ENCODE measurements at places on chromosomes 11 and 22.

DNA sequence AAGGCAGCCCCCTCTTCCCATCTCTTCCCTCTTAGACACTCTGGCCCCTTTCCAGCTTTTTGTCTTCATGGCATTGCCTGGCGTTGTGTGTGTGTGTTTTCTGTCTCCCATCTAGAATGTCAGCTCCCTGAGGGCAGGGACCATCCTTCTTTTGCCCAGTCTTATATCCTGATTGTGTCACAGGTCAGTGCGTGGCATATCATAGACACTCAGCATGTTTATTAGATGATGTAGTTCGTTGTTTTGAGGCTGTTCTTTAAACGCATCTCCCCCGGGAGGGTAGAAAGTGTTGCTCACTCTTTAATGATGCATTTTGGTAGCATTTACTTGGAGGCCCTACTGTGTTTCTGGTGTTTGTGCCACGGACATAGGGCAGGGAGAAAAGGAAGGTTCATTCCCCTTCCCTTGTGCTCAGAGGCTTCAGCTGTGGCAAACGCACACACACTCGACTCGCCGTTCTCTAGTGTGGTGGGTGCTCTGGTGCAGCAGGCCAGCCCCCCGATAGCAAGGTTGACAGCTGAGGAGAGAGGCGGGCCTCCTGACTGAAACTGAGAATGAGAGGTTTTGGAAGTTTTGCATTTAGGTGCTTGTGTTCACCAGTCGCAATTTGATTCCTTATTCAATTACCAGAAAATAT is 60.2 kb downstream of the TNRC6B start:
- DNase-seq = peak; percentile 17

GRCh38 chr11:61851113-61851899 is 23.2 kb downstream of the FADS2 start:
- no peak for DNase-seq

GRCh38 chr11:64210301-64211020 is 3.9 kb downstream of the FERMT3 start:
- no peak for DNase-seq

GRCh38 chr22:35018995-35019394 is 47.0 kb upstream of the ISX start:
- DNase-seq = no peak

GRCh38 chr11:35247863-35248262 is 108.9 kb downstream of the CD44 start:
- no peak for DNase-seq

GRCh38 chr11:86869531-86869930 is 69.2 kb downstream of the PRSS23 start:
- no peak for DNase-seq

- no peak for DNase-seq
Measured at GRCh38 chr11:90770007-90770406, 547.2 kb upstream of the CHORDC1 start.

GRCh38 chr22:46587492-46588278 is 32.5 kb upstream of the GRAMD4 start:
- DNase-seq = no peak

GRCh38 chr22:30238661-30239487 is 7.7 kb downstream of the LIF start:
- DNase-seq = peak; percentile 81

DNA sequence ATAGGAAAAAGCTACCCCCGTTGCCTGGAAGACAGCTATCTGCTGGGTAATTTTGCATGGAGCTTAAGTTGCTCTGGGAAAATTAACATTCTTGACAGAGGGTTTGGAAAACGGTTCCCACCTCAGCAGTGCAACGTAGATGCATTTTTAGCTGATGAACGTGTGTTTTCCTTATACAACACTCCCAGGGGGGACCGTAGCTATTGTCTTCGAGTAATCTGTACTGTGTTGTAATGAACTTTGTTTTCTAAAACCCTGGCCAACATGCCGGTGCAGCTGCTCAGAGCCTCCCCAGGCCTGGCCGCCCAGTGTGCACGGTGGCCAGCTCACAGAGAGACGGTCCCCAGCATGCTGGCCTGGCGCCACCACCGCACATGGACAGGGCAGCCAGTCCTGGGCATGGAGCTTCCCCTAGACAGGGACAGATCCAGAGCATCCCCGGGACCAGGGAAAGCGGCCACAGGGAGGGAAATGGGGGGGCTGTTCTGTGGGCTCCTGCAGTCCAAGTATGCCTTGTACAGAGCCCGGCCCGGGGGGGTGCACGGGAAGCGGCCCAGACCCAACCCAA is 2.2 kb downstream of the TNNT3 start:
- DNase-seq = no peak

- DNase-seq = peak; percentile 33
Measured at GRCh38 chr11:22432291-22433093, 94.3 kb downstream of the SLC17A6 start.

GRCh38 chr11:74691755-74692154 is 39.5 kb downstream of the CHRDL2 start:
- no peak for DNase-seq

DNA sequence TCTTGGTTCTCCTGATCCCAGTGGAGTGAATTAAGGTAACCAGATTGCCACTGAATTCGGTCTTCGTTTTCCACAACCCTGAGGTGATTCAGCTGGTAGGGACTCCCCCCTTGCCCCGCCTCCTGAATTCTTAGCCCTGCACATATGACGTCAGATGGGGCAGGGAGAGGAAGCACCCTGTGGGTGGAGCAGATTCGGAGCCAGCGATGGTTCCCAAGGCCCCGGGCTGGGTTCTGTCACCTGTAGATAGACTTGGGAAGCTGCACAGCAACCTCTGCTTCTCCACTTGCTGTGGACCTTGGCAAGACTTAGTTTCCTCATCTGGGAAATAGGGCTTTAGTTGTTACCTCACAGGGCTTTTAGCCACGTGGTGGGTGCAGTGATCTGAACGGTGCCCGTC is 67.8 kb downstream of the CTTN start:
- no peak for DNase-seq

DNA sequence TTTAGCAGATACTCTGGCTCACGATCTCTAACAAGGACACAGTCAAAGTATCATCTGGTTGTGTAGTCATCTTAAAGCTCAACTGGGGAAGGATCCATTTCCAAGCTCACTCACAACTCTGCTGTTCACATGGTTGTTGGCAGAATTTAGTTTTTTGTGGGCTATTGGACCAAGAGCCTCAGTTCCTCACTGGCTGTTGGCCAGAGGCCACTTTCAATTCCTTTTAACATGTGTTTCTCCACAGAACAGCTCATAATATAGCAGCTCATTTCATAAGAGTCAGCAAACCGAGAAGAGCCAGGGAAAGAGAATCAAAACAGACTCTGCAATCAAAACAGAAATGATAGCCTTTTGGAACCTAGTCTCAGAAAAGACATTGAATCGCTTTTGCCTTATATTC is 22.6 kb downstream of the IZUMO1R start:
- no peak for DNase-seq

DNA sequence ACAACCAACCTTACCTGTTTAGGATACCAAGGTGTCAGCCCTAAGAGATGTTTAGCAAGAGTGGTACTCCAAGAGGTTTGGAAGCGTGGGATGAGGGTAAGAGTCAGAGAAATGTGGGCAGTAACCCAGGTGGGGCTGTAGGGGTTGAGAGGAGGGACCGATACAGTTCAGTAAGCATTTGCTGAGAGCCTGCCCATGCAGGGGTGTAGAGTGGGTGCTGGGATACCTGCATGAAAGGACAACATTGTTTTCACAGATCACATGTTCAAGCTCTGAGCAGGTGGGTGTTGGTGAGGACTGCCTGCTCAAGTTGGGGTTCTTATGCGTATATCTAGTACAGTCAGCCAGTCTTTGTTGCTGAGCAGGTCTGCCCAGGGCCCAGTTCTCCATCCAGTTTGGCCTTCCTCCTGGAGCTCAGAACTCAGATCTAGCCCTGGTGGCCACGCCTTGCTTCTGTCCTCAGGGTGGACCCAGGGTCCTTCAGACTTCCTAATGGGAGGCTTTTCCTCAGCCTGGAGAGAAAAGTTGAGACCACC is 14.8 kb downstream of the PPFIBP2 start:
- DNase-seq = no peak

- no peak for DNase-seq
Measured at GRCh38 chr22:49670456-49671330, 157.0 kb downstream of the BRD1 start.

GRCh38 chr11:61828629-61829407 is 718 bp downstream of the FADS2 start:
- no peak for DNase-seq

GRCh38 chr11:45678976-45679375 is 13.6 kb upstream of the CHST1 start:
- DNase-seq = no peak

- no peak for DNase-seq
Measured at GRCh38 chr11:9947231-9947864, 283.5 kb downstream of the SWAP70 start.

DNA sequence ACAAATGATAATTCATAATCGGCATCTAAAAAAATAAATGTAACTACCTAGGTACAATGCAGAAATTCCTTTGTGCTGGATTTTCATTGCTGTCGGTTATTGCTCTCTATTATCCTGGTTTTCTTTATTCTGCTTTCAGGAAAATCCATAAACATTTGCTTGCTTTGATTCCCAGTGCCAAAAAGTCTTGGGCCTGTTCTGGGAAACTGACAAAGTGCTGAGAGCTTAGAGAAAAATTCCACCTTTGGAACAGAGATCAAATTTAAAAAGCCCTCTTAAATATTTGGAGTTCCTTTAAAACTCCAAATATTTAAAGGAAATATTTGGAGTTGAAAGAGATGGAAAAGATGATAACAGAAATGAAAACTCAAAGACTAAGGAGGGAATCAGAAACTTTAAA is 87.3 kb upstream of the ZBED5 start:
- no peak for DNase-seq

DNA sequence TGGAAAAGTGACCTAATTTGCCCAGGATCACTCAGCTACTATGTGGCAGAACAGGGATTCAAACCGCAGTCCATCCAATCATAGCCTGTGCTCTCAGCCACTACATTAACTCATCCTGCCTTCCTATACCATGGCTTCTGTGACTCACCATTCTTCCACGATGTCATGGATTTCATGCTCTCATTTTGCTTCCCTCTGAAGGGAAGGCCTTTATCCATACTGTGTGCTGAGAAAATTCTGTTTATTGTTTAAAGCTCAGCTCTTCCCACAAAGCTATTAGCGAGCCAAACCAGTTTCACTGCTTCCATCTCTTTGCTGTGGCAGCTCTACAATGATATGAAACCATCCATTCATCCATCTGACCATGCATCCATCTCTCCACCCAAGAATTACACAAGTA is 289.9 kb downstream of the TENM4 start:
- no peak for DNase-seq

DNA sequence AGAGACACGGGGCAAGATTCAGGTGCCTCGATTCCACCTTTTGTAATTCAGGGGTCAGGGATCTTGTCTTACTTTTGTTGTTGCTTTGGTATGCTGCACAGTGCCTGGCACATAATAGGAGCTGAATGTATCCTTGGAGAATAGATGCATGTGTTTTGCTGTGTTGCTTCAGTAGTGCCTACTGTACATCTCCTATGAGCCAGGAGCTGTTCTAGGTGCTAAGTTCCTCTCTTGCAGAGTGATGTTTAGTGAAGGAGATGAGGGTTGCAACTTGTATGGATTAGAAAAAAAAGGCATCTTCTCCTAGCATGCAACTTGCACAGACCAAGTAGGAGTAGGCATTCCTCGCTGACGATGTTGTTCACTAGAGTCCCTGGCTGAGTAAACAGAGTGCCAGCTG is 555.4 kb downstream of the NTM start:
- DNase-seq = no peak

GRCh38 chr11:129611661-129612446 is 203.8 kb upstream of the TMEM45B start:
- DNase-seq = peak; percentile 3

DNA sequence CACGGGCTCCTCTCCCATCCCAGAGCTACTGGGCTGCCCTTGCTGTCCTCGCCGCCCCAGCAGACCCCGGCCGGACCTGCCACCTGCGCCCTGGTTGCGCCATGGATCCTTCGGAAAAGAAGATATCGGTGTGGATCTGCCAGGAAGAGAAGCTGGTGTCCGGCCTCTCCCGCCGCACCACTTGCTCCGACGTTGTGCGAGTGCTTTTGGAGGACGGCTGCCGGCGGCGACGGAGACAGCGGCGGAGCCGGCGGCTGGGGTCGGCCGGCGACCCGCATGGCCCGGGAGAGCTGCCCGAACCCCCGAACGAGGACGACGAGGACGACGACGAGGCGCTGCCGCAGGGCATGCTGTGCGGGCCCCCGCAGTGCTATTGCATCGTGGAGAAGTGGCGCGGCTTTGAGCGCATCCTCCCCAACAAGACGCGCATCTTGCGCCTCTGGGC is 382 bp downstream of the RASSF10 start:
- no peak for DNase-seq

- DNase-seq = no peak
Measured at GRCh38 chr11:109762546-109762945, 330.6 kb upstream of the ZC3H12C start.

DNA sequence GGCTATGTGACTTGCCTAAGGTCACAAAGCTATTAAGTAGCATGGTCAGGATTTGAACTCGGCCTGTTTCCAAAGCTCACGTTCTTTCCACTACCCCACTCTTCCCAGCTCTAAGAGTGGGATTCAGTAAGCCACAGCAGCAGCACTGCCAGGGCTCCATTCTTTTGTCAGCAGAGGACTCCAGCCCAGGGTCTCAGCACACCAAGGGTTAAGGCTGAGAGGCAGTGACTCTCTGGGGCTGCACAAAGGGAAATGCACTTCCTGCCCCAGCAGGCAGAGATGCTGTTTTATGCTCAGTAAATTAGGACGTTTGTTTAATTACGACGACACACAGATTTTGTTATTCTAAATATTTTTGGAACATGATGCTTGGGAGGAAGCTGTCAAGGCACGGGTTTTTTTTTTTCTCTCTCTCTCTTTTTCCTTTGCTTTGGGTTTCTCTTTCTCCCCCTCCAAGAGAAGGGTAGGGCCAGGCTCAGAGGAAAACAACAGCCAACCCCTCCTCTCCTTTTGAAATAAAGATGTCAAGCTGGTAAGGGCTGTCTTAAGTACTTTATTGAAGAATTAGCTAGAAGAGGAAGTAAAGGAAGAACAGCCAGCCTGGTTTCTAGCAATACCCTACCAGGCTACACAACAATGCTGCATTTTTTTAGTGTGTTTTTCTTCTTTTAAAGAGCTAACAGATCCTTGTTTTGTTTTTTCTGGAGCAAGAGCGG is 2.8 kb downstream of the MYH9 start:
- no peak for DNase-seq

DNA sequence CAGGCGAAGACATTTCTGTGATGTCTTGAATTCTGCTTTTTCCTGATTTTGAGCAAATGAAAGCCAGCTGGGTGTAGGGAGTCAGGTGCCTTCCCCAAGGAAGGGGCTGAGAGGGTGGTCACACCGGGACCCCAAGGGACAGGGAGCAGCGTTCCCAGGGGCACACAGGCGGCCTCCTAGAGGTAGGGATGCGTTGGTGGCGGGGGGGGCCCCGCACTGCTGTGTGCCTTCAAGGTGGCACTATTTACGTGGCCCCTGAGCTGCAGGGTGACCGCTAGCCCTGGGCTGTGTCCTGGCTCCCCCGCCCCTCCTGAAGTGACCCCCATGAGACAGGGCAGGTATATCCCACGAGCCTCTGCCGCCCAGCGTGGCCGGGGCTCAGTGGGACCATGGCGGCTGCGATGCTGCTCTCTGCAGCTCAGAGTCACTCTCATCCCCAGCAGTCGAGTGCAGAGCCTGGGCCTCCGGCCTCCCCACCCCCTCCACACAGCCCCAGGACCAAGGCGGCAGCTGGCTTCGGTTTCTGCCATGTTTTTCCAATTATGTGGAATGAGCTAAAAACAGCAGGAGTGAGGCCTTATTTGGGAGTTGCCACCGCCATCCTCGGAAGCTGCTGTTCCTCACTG is 60.9 kb downstream of the LRP5 start:
- DNase-seq = no peak

GRCh38 chr22:44031158-44031952 is 7.3 kb downstream of the PARVB start:
- no peak for DNase-seq

- DNase-seq = no peak
Measured at GRCh38 chr11:69067200-69067599, 18.5 kb downstream of the TPCN2 start.

Measured in brain microvascular endothelial cell (primary cell).